T-helper 22 cell (primary cell): ENCODE measurements at places on chromosomes 4 and X.

DNA sequence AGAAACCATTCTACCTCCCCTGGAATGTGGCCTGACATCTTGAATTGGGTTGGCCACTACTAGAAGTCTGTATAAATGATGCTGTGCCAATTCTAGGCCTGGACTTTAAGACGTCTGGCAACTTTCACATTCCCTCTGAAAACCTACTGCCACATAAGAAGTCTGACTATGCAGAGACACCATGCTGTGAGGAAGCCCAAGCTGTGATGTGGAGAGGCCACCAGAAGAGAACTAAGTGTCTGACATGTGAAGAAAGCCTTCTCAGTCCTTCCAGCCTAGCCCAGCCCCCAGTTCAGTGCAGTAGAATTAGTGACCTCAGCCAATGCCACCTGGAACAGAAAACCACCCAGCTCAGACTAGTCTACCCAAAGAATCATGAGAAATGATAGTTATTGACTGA is 24.2 kb upstream of the FAM9C start:
- no peak for DNase-seq

DNA sequence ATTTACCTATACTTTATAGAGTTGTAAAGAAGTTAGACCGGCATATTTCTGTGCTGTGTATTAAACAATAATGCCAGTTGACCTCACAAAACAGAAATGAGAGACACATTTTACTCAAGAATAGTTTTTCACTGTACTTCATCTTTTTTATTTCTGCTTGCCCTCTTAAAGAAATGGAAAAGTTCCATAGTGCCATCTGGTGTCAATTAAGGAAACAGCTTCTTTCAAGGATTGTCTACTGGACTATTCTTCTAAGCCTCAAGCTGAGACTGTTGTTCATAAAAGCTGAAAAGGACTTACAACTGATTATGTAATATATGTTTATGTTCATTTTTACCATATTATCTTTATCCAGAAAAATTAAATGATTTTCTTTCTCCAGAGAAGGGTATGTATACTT is 1523.7 kb downstream of the ARAP2 start:
- DNase-seq: no peak

- DNase-seq: no peak
Observed at GRCh38 chr4:9943761-9944160, 77.5 kb downstream of the SLC2A9 start.

GRCh38 chr4:54229631-54230483 is 764 bp downstream of the PDGFRA start:
- DNase-seq: no peak

DNA sequence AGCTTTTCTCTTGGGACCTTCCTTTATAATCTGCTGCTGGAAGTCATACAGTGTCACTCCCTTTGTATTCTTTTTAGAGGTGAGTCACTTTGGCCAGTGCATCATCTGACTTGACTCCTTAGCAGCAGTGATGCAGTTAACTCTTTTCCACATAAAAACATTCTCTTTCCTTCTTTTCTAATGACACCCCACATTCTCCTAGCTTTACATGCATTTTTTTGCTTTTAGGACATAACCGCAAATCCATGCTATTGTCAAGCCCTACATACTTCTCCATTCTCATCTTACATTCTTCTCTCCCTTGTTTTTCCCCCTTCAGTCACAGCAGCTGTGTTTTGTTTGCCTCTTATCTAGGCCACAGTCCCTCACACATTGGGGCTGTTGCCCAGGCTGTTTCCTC is 55.1 kb downstream of the ZNF330 start:
- DNase-seq: no peak

DNA sequence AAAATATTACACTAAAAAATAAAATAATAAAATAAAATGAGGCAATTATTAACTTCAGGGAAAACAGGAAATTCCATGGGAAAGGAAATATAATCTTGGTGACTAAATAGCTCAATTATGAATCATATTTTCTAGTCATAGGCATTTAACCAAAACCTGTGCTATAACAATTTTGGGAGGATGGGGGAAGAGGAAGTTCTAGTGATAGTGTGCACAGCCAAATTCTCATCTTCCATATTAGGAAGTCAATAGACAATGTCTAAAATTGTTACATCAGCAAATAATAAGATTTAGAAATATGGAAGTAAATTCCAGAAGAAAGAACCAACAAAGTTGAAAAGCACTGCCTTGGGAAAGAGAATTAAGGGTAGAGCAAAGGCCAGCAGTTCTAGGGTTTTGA is 2.8 kb downstream of the AWAT2 start:
- no peak for DNase-seq

DNA sequence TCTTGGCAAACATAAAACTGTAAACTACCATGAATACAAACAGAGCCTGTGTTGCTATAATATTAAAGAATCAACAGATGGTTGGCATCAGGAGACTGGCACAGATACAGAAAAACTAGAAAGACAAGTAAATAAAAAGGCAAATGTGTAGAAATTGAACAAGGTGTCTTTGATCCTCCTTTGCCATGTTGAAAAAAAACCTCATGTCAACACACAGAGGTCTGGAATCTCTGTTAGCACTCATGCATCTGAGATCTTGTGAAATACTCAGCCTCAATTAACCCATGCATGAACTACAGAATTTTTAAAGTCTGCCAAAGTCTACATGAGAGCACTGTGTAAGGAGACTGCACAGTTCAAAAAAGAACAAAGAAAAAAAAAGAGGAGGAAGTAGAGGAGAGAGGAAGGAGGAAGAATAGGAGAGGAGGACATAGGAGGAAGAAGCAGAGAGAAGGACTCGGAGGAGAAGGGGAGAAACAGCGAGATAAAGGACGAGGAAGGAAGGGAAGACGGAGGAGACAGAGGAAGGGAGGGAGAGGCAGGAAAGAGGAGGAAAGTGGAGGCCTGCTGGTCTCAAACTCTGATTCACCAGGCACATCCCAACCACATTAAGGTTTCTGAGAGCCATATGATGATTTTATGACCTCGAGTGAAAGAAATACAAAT is 52.8 kb downstream of the PRDM5 start:
- no peak for DNase-seq

- no peak for DNase-seq
Observed at GRCh38 chr4:169164669-169165415, 105.9 kb downstream of the SH3RF1 start.

DNA sequence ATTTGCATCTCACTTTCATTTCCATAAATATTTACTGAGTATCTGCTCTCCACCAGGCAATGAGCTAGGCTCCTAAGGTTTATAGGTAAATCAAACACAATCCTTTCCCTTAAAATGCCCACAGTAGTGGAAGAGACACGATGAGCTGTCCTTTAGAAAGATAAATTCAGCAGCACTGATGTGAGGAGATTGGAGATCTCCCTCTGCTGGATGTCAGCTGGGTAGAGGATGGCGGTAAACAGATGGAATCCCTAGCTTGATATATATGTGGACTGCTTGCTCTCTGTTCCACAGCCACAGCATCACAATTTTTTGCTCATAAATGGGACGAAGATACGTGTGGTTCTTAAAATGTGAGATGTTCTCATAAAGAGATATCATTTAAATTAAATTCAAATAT is 216.4 kb upstream of the RASGEF1B start:
- no peak for DNase-seq

DNA sequence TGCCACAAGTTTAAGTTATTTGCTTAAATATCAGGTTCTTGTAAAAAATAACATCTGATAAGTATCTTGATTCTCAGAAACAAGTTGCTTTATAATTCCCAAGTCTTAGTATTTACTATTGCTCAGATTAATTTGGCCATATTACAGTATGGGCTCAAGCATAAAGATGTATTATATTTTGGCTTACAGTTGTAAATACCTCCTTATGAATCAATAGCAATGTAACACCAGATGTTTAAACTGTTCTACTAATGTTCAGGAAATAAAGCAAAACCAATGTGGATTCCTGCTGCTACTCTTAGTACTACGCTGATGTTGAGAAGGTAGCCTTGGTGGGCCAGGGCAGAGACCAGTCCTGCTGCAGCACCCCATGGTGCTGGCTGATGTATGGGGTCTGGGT is 102.7 kb downstream of the MGST2 start:
- no peak for DNase-seq

DNA sequence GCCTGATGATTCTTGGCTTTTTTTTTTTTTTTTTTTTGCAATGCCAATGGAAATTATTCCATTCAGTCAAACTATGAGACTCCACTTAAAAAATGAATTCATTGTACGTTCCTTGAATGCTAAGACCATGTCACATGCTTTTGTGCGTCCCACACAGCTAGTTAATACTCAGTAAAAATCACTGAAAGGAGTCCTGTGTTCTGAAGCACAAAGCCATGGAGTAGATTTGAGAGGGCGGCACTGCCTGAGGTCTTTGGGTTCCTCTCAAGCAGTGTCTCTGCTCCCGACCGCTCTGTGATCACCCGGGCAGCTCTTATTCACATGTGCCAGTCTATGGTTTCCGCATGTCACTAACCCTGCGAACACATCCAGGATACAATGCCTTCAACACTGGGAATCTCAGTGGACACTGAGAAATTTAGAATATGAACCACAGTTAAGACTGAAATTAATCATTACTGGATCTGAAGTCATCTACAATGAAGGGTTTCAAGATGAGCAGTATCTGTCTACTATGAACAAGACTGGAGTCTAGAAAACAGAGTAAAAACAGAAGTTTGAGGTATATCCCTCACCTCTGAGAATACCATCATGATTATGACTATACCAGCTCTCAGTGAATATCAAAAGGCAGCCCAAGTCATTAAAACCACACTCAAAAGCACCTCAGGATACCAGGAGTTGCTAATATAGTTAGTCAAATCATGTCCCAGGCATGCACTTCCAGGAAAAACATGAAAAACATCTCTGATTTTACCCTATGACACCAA is 193.0 kb downstream of the MGST2 start:
- DNase-seq: no peak

GRCh38 chr4:164959896-164960295 is 17.6 kb downstream of the TRIM61 start:
- no peak for DNase-seq

DNA sequence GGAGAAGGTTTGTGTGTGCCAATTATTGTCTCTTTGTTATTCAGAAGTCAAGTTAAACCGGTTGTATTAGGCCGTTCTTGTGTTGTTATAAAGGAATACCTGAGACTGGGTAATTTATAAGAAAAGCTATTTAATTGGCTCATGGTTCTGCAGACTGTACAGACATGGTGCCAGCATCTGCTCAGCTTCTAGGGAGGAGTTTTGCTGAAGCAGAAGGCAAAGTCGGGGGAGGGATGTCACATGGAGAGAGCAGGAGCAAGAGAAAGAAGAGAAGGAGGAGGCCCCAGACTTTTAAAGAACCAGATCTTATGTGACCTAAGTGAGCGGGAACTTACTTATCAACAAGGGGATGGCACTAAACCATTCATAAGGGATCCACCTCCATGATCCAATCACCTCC is 349.3 kb upstream of the PCDH18 start:
- DNase-seq: no peak

- DNase-seq: no peak
Observed at GRCh38 chrX:2715066-2715600, 24.0 kb downstream of the CD99 start.

DNA sequence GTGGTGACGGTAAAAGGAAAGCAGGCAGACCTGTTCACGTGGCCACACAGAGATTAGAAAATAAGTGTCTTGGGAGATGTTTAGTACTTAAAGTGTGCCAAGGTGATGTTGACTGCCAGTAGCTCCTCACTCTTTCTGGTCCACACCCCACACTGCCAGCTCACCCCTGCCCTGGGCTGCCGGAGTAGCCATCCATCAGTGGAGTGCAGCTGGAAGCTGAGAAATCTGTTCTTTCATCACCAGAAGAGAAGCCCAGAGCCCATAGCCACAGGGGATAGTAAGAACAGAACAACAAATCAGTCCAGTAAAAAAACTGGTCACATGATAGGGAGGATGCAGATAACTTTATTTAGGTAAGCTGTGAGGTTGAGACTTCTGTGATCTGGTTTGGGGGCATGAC is 64.1 kb downstream of the WWC2 start:
- DNase-seq: no peak

GRCh38 chr4:59971952-59972351 is 1228.2 kb upstream of the ADGRL3 start:
- DNase-seq: no peak

GRCh38 chr4:13836946-13837912 is 209.7 kb upstream of the BOD1L1 start:
- DNase-seq: no peak

GRCh38 chr4:182924497-182924896 is 7.3 kb upstream of the DCTD start:
- DNase-seq: no peak

- DNase-seq: no peak
Observed at GRCh38 chr4:156329779-156330178, 376.1 kb upstream of the CTSO start.

- no peak for DNase-seq
Observed at GRCh38 chrX:120207009-120207605, 43.5 kb upstream of the ZBTB33 start.

- no peak for DNase-seq
Observed at GRCh38 chr4:183434666-183435190, 9.7 kb upstream of the CDKN2AIP start.

DNA sequence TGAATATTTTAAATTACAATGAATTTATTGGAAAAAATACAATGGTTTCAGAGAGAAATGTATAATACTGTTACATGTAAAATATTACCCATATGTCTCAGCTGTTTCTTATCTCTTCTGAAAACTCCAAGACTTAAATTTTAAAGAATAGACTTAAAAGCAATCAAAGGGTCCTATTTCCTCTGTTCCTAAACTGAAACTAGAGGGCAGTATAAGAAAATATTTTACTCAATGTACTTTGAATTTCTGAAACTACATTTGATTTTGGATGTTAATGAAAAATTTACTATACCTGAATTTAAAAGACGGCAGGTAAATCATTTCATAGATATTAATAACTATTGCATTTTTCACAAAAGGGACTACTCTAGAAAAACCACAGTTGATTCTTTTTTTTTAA is 200.2 kb downstream of the LRBA start:
- no peak for DNase-seq

DNA sequence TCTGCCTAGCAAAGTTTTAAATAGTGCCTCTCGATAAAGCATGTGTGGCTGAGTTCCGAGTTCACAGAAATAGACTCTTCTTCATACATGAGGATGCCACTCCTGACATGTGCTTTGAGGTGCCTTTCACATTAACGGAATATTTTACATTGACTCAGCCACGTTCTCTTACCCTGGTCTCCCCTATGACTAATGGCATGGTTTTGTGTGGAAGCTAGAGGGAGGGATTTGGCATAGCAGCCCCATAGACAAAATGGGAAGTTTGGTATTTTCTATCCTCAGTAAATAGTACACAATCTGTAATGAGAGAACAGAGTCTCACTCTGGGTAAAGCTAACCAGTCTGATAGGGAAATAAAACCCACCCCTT is 68.9 kb downstream of the PCDH19 start:
- no peak for DNase-seq

- DNase-seq: no peak
Observed at GRCh38 chr4:136342666-136343065, 1189.6 kb downstream of the PCDH18 start.

GRCh38 chr4:6782846-6783110 is 251 bp downstream of the KIAA0232 start:
- DNase-seq: no peak

- DNase-seq: no peak
Observed at GRCh38 chr4:122606364-122607043, 14.4 kb downstream of the IL21 start.
